Ecto neural progenitor cell (in vitro differentiated cells): ENCODE measurements at places on chromosomes 4 and X.

GRCh38 chr4:183834252-183834651 is 70.9 kb upstream of the STOX2 start:
- no peak for DNase-seq

- DNase-seq: no peak
Measured at GRCh38 chr4:111434586-111434985, 710.7 kb upstream of the FAM241A start.

DNA sequence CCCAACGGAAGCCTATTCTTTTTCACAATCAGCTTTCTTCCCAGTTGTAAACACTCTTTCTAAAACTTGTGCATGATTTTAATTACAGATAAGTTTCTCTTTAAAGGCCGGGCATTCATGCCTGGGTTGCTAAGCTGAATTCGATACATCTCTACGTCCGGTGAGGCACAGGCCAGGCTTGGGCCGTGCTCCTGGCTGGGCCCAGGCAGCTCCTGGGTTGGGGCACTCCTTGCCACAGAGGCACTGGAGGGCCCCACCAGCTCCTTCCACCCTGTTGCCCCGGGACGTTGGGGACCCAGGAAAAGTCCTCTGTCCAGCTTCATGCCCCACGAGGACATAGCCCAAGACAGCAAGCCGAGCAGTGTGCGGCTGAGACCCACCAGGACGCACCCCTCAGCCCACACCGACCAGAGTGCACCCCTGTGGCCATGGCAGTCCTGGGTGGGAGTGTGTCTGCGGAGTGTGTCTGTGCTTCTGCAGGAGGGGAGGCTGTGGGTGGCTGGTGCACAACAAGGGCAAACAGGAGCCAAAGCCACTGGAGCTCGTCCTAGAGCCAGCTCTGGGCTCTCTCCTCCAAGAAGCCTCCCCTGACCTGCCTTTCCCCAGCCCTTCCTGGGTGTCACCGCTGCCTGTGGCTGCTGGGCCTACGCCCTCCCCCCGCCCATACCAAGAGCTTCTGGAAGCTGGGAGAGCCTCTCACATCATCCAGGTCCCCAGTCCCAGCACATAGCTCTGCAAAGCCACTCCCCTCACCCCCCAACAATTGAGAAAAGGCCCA is 128.0 kb upstream of the NKX1-1 start:
- DNase-seq: no peak

DNA sequence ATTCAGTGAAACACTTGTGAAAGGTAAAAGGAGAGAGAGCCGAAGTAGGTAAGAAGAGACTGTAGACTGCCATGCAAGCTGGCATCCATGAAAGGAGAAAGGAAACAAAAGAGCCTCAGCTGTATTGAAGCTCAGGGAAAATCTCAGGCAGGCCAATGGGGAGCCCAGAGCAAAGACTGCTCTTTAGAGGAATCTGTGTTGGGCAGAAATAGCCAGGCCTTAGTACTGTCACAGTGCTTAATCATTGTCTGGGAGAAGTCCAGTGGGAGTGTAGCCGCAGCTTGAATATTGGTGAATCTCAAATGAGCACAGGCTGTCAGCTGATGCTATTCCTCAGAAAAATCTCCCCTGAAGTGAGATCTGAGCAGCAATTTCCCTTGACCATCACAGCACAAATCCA is 27.6 kb downstream of the CYLC1 start:
- DNase-seq: no peak

DNA sequence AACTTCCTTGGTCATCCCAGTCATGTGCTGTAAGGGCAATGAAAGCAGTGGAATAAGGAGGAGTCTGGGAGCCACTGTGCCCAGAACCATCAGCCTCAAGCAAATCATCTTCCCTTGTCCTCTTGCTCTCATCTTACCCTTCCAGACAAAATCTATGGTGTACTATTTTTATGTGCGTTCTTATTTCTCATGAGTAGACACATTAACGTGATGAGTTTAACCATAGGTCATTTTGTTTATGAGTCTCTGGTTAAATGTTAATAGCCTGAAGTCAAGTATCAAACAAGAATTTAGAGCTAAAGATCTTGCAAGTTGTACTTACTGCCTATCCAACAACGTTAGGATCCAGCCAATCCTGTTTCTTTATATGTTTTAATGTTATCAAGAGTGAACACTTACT is 495.3 kb downstream of the SPRY1 start:
- DNase-seq: no peak

- DNase-seq: no peak
Measured at GRCh38 chr4:164293203-164293602, 460.7 kb upstream of the SMIM31 start.

DNA sequence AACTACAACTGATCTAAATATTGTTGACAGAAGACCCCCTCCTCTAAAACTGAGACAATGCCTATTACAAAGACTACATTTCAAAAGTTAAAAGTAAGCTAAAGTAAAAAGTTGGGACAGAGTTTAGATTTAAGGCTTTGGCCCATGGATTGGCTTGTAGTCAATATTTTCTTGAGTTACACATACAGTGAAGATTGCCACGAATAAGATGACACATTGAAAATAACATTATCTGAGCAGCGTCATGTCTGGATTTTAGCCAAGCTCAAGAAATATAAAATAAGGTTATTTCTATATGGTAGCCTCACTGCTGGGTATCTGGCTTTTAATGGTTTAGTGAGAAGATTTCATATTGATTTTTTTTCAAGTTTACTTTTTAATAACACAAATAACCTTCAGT is 266.2 kb upstream of the LDB2 start:
- DNase-seq: no peak

- no peak for DNase-seq
Measured at GRCh38 chr4:53732661-53733060, 141.4 kb upstream of the LNX1 start.

DNA sequence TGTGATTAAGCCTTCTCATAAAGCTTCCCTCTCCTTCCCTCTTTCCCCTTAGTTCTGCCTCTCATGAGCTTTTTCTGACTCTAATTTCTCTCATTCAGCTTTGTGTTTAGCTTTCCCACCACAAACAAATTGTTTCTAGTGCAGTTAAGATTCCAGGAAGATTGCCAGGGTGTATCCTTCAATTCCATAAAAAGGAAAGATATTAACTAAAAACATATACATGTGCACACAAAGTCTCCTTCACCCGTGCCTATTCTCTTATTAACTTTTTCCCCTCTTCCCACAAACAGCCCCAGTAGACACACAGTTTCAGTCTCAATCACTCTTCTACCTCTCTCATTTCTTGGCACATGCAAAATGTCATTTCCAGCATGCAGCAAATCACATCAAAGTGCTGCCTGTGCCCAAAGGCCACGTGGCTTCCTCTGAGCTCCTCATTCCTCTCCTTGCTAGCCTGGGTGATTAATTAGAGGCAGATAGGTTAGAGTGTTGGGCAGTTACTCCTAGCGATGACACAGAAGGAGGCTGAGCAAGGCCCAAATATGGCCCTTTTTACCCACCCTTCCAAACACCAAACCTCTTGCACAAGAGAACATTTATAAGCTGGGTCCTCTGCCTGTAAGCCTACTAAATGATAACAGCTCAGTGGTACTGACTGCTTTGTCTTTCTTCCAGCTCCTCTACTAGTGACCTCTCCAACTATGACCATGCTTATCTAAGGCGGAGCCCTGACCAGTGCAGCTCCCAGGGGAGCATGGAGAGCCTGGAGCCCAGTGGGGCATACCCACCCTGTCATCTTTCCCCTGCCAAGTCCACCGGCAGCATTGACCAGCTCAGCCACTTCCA is 159.6 kb downstream of the SOWAHB start:
- no peak for DNase-seq

DNA sequence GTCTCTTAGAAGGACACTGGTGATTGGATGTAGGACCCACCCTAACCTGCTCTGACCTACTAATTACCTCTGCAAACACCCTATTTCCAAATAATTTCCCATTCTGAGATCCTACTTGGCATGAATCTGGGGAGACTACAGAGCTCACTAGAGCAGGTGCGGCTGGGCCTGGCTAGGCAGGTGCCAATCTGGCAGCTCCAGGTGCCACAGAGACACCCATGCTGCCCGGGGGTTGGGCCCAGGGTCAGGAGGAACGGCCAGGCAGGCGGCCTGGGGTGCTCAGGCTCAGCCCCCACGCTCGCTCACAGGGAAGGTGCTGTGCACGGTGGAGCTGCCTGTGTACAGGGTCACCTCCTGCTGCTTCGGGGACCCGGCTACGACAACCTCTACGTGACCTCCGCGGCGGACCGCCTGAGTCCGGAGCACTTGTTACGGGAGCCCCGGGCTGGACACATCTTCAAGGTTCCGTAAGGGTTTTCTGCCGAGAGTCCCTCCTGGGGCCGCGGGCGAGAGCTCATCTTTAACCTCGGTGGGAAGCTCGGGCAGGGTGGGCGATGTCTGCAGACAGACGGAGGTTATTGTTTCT is 26.5 kb upstream of the PLCXD1 start:
- DNase-seq: no peak

DNA sequence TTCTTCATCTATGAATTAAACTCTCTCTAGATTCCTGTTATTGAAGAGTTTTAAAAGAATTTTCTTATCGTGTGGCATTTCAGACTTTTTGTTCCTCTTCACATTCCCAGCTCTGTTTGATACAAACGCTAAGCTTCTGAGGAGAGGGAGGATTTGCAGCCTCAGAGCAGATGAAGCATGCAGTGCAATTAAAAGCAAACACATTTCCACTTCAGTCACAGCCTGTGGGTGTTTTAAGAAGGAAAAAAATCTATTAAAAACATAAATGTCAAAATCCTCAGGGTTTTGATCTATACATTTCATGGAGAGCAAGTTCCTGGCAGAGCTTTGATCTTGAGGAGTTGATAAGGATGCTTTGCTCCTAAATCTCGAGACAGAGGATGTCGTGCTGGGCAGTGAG is 442.4 kb upstream of the BOD1L1 start:
- DNase-seq: no peak

- DNase-seq: no peak
Measured at GRCh38 chr4:68299492-68300457, 50.1 kb downstream of the YTHDC1 start.

- no peak for DNase-seq
Measured at GRCh38 chrX:37785569-37785968, 5.7 kb downstream of the CYBB start.

- no peak for DNase-seq
Measured at GRCh38 chrX:134880866-134881265, 109.9 kb upstream of the SMIM10 start.
